ENCODE measurements at places on chromosomes 16 and 17. TPM values are rescaled to one million over a fixed set of nuclear protein-coding genes. Genes with fewer than 3 reads are reported as not detected.

DNA sequence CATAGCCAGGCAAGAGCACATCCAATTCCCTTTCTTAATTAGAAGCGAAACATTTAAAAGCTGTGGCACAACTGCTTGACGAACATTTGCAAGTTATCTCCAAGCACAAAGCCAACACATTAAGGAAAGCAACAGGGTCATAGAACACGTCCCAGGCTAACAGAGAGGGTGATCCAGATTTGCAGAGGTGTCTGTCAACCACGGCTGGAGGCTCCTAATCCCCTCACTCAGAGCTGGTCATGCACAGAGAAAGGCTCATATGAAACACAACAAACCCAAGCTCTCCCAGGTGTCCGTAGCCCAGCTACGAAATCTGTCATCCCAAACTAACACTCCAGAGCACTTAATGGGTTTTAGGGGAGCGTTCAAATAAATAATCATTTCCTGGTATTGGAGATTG is 276.1 kb downstream of the SLC39A11 start:
- peak; percentile 36 for DNase-seq

DNA sequence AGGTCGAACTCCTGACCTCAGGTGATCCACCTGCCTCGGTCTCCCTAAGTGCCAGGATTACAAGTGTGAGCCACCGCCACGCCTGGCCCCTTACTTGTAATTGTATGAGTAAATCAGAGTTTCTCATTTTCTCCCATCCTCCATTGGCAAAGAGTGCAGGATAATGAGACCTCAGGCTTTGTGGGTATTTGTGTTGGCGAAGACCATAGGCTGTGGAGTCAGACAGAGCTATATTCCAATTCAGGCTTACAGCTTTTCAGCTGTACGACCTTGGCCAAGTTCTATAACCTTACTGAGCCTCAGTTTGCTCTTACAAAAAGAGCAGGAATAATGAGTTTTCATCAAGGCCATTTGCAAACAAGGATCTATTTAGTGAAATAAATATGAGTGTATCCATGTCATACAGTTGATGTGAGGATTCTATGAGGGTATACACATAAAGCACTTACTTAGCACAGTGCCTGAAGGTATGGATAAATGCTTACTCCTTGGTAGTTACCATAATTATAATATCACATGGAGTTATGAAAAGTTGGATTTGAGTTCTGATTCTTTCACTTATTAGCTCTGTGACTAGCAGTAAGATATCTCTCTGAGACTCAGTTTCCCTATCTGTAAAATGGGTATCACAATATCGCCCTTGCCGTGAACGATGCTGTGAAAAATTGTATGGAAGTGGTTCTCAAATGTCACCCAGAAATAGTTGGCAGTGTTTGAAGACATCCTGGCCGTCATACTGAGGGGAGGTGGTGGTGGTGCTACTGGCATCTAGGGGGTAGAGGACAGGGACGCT is 25.6 kb upstream of the CPPED1 start:
- DNase-seq = no peak

DNA sequence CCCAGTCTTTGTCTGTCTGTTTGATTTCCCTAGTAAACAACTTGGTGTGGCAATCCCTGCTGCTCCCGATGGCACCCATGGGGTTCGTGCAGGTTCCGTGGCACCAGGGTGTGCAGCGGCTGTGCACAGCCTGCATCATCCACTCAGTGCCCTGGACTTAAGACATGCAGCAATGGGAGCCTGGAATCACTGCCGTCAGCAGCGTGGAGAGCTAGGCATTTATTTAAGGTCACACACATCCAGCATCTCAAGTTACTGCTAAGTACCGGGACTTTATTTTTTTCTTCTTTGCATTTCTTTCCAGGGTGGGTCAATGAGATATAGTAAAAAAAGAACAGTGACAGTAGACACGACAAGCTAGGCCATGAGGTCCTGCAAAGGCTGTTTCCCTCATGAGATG is 2.8 kb downstream of the DHRS7C start:
- no peak for DNase-seq

Gene IGFBP4
- total RNA-seq = 20.3 TPM

GRCh38 chr17:8122924-8123694 is 797 bp downstream of the HES7 start:
- peak; percentile 59 for DNase-seq

- no peak for DNase-seq
Measured at GRCh38 chr17:29649359-29649758, 26.6 kb upstream of the CORO6 start.

DNA sequence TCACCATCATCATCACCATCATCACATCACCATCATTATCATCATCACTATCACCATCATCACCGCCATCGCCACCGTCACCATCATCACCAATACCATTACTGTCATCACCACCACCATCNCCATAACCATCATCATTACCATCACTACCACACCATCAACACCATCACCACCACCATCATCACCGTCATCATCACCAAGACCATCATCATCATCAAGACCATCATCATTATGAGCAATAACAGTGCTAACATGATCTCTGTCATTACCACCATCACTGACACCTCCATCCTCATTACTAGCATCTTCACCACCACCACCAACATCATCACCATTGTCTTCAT is 16.1 kb upstream of the ZNF469 start:
- no peak for DNase-seq

Gene TTLL6
- 6.8 TPM for total RNA-seq

Gene EVPL
- total RNA-seq = not detected

Data from neural progenitor cell (in vitro differentiated cells).